ENCODE measurements at places on chromosomes 7 and 10. TPM values are rescaled to one million over a fixed set of nuclear protein-coding genes. Genes with fewer than 3 reads are reported as not detected.

The BAIAP2L1 gene
- total RNA-seq = 0.25 TPM

The SPDYE5 gene
- total RNA-seq = not detected

The SPDYE8 gene
- 0.25 TPM for total RNA-seq

The C10orf143 gene
- total RNA-seq = 0.25 TPM

The TMEM270 gene
- not detected for total RNA-seq

The TMEM196 gene
- total RNA-seq = 12.0 TPM

The FAM149B1 gene
- total RNA-seq = 18.9 TPM

The ABCC2 gene
- total RNA-seq = 0.49 TPM

The TIMM23 gene
- 43.8 TPM for total RNA-seq

The OR2A5 gene
- not detected for total RNA-seq

The KIAA1217 gene
- 5.2 TPM for total RNA-seq

The CLDN15 gene
- 2.2 TPM for total RNA-seq

The SNCG gene
- total RNA-seq = 0.98 TPM

The RNF133 gene
- total RNA-seq = 0.25 TPM

The OPALIN gene
- not detected for total RNA-seq

The GPR141 gene
- 0.98 TPM for total RNA-seq

The OR2A1 gene
- total RNA-seq = under 0.01 TPM

The COBL gene
- total RNA-seq = 9.8 TPM

The BMPER gene
- total RNA-seq = 3.4 TPM

The SUN3 gene
- not detected for total RNA-seq

The WIPF3 gene
- 6.6 TPM for total RNA-seq

The PRSS37 gene
- total RNA-seq = not detected

The FAM24B gene
- 3.7 TPM for total RNA-seq

The ZNF365 gene
- 16.2 TPM for total RNA-seq

The CACNA2D1 gene
- total RNA-seq = 219 TPM

The ZNF248 gene
- 54.6 TPM for total RNA-seq

The VAX1 gene
- 1.7 TPM for total RNA-seq

The OR13A1 gene
- total RNA-seq = not detected

The ANKRD61 gene
- not detected for total RNA-seq

The SEMA3A gene
- total RNA-seq = 29.5 TPM

The PIP gene
- total RNA-seq = not detected

The PAPOLB gene
- 0.74 TPM for total RNA-seq

The ZNF22 gene
- total RNA-seq = 34.4 TPM

The SFRP4 gene
- 2.5 TPM for total RNA-seq

The EPO gene
- not detected for total RNA-seq

The COL1A2 gene
- 107 TPM for total RNA-seq

The ANXA11 gene
- total RNA-seq = 3.2 TPM

The GIMAP7 gene
- total RNA-seq = 1.5 TPM

The EVX1 gene
- total RNA-seq = not detected

The NEUROG3 gene
- not detected for total RNA-seq

The CCDC3 gene
- total RNA-seq = 17.2 TPM

The NPC1L1 gene
- not detected for total RNA-seq

The HACD1 gene
- 14.0 TPM for total RNA-seq

The TMEM213 gene
- total RNA-seq = not detected

The C10orf62 gene
- not detected for total RNA-seq

The ZNF735 gene
- not detected for total RNA-seq

The POLR2J2 gene
- total RNA-seq = 3.2 TPM

The CPA2 gene
- total RNA-seq = not detected

The ATP5MK gene
- total RNA-seq = 92.4 TPM

The AKR1C3 gene
- total RNA-seq = 3.4 TPM

The PGAM1 gene
- total RNA-seq = 115 TPM

The PTPRZ1 gene
- 359 TPM for total RNA-seq
